Umbilical cord (tissue), 2 donors: ENCODE measurements at places on chromosomes 5 and 9. TPM values are rescaled to one million over a fixed set of nuclear protein-coding genes. Genes with fewer than 3 reads are reported as not detected.

Gene IER5L
- total RNA-seq = 33.5 TPM

Gene SPINK6
- total RNA-seq = 5.5 TPM

Gene NMUR2
- total RNA-seq = 1.7 TPM

Gene HAND1
- 2.6 TPM for total RNA-seq

Gene MRPL36
- 18.8 TPM for total RNA-seq

Gene RANBP17
- total RNA-seq = 197 TPM

Gene HSD17B3
- 2.4 TPM for total RNA-seq

Gene FOXD4L5
- total RNA-seq = 0.24 TPM

Gene PRRT1B
- not detected for total RNA-seq

Gene TNFSF15
- total RNA-seq = 4.3 TPM

Gene SPINK13
- not detected for total RNA-seq

Gene ATP10B
- total RNA-seq = 2.2 TPM

Gene C7
- 32.3 TPM for total RNA-seq

Gene BTNL9
- 7.0 TPM for total RNA-seq

Gene SLC36A2
- 1.7 TPM for total RNA-seq

Gene GCNT4
- 15.2 TPM for total RNA-seq

Gene SPATA31D4
- total RNA-seq = 1.7 TPM

Gene TEX48
- not detected for total RNA-seq

Gene SLC2A8
- 19.3 TPM for total RNA-seq

Gene ACOT12
- 4.6 TPM for total RNA-seq

Gene F2RL1
- 3.9 TPM for total RNA-seq

Gene GRXCR2
- total RNA-seq = not detected

Gene CER1
- total RNA-seq = 3.9 TPM

Gene ACTBL2
- 3.1 TPM for total RNA-seq

Gene TSC1
- total RNA-seq = 36.4 TPM

Gene PCDHGA8
- total RNA-seq = 3.9 TPM

Gene TMEM252
- 0.96 TPM for total RNA-seq

Gene SLC6A19
- 0.48 TPM for total RNA-seq

Gene ARID3C
- not detected for total RNA-seq

Gene OR1Q1
- 9.6 TPM for total RNA-seq

Gene AK8
- total RNA-seq = 0.48 TPM

Gene LRRC26
- not detected for total RNA-seq

Gene NOXA1
- total RNA-seq = not detected

Gene DDX4
- 4.1 TPM for total RNA-seq

Gene FGF1
- 9.9 TPM for total RNA-seq

Gene CERCAM
- 105 TPM for total RNA-seq

Gene LHX3
- 0.24 TPM for total RNA-seq

Gene AJM1
- total RNA-seq = 1.4 TPM

Gene PRDM9
- not detected for total RNA-seq

Gene GDNF
- total RNA-seq = 1.9 TPM

Gene OMD
- 17.1 TPM for total RNA-seq

Gene RABEPK
- total RNA-seq = 21.2 TPM

Gene CYLC2
- total RNA-seq = 15.9 TPM

Gene MZB1
- total RNA-seq = 1.2 TPM

Gene RAD17
- total RNA-seq = 36.6 TPM

Gene BAAT
- total RNA-seq = 1.2 TPM

Gene NR6A1
- 0.72 TPM for total RNA-seq

Gene IL13
- total RNA-seq = not detected

Gene RBM22
- 13.2 TPM for total RNA-seq

Gene SPINK7
- total RNA-seq = not detected

Gene FOXD4L6
- total RNA-seq = not detected

Gene PCDHB4
- 2.9 TPM for total RNA-seq

Gene SIT1
- total RNA-seq = not detected

Gene SLC23A1
- not detected for total RNA-seq

Gene IFNK
- total RNA-seq = 2.4 TPM
